CD4-positive, alpha-beta T cell treated with Interleukin-21 for 1 hour (primary cell): ENCODE measurements at places on chromosomes 16 and 17.

DNA sequence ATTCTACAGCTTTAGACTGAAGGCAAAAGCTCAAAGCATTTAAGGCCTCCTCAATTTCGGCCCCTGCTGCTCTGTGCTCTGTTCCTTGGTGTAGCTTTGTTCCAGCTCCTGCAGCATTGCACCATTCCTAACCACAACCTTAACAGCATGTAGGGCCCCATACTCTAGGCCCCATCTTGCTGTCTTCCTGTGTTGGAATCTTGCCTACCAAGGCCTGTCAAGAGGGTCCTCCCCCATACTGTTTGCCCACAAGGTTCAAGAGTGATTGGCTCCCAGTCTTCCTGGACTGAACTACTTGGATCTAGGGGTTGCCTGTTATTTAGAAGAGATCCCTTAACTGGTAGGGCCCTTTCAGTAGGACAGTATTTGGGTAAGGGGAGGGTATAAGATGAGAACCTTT, 26.8 kb downstream of the TRPV2 start:
- peak; percentile 11 for DNase-seq

- no peak for DNase-seq
Measured at GRCh38 chr17:304461-304860, 48.1 kb downstream of the RPH3AL start.

DNA sequence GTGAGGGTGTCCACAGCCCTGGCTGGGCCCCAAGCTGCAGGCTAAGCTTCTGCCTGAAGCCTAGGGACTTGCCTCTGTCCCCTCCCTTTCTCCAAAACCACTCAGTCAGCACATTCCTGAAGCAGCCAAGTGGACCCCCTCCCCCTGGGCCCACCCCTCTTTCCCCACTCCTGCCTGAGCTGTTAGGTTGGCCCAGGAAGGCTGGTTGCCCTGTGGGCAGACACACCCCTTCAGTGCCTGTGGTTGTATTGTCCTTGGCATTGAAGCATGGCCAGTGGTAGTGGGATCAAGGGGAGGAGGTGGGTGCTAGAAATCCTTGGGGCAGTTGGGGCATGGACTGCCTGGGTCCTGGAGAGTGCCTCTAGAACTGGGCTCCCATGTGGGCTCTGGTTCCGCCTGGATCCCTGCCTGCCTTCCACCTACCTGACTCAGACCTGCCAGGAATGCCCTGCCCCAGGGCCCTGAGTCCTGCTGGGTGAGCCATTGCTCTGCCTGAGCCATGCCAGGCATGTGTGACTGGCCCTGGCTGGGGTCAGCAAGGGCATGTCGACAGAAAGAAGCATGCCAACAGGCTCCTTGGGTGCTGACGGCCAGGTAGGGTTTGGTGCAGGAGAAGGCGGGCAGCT, 2.1 kb downstream of the TRAF4 start:
- no peak for DNase-seq

DNA sequence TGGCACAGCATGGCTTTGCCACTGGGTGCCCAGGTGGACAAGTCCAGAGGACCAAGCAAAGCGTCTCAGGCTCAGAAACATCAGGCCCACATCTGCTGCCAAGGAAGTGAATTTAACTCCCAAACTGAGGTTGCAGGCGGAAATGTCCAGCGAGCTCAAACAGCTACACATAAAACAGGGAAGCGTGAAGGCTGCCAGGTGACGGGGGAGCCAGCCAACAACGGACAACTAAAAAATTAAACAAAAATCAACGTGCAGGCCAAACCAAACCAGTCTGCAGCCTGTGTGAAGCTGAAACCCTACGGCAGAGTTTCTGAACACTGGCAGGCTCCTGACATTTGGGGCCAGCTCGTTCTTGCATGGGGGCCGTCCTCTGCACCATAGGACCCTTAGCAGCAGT, 2.5 kb downstream of the TK1 start:
- DNase-seq = no peak

GRCh38 chr16:77143364-77143763, 47.6 kb upstream of the MON1B start:
- no peak for DNase-seq
